NCI-H2029 (cell line): ENCODE measurements at places on chromosomes 7 and 10.

DNA sequence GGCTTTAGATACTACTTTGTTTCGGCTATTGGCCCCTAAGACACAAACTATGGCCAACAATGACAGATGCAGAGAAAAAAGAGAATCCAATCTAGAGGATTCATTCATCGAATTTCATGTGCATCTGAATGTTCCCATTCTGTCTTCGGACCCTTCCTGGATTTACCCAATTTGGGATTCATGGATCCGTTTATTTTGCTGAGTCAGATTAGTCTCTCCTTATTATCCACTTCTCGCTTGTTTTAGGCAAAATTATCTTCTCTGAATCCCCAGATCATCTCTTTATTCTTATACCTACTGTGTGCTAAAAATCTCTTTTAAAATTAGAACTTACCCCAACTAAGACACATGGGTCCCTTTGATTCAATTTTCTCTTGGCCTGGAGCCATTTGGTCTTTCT is 6.5 kb downstream of the TRPV6 start:
- DNase-seq, result no peak

DNA sequence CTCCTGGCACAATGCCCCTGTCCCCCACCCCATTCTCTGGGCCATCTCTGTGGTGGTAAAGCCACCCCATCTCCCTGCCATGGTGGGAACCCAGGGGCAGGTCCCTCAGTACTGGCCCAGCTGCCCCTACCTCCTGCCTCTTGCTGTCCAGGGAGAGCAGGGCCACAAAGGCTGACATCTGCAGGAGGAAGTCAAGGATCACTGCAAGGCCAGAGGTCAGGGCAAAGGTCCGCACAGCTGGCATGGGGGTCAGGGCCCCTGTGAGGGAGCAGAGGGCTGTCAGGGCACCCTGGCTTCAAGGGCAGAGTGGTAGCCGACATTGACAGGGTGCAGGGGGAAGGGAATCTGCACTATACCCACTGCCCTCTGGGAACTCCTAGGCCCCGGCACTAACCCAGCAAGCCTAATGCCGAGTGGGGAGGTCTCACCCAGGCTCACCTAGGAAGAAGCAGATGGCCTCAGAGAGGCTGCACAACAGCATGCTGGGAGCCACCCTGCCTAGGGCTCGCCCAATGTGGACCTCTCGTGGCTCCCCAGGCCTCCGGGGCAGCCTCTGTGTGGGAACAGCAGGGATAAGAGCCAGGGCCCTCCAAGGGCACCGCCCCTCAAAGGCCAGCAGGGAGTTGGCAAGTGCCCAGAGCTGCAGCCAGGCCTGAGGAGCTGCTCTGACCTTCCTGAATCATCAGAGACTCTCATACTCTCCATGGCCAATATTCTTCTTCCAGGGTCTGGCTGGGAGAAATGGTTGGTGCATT is 7.7 kb downstream of the NPC1L1 start:
- peak; percentile 62 for DNase-seq

DNA sequence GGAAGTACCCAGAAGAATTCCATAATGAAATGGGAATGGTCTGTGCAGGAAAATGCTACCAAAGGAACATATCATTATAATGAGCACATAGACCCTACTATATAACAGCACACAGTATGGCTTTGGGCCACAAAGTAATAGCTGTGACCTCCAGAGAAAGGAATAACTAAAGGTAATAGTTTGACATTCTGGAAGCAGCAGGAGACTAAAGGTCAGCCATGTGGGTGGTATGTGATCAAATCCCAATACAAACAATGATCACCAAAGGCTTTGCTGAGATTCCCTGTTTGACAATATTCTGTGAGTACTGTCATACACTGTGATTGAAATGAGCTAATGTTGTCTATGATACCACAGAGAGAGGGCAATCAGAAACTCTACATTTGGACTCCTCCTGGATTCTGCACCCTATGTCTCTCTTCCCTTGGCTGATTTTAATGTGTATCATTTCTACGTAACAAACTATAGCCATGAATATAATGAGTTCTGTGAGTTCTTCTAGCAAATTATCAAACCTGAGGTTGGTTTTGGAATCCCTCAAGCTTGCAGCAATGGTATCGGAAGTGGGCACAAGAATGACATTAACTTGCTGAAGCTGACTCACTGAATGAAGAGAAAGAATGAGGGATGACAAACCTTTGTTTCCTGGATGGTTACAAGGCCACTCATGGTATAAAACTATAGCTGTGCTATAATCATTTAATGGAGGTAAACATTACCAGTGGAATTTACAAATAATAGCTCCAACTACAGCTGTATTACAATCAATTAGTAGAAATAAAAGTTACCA is 99.6 kb downstream of the JMJD1C start:
- DNase-seq, result no peak

GRCh38 chr10:12902135-12902572 is 99.4 kb downstream of the CCDC3 start:
- peak; percentile 3 for DNase-seq

DNA sequence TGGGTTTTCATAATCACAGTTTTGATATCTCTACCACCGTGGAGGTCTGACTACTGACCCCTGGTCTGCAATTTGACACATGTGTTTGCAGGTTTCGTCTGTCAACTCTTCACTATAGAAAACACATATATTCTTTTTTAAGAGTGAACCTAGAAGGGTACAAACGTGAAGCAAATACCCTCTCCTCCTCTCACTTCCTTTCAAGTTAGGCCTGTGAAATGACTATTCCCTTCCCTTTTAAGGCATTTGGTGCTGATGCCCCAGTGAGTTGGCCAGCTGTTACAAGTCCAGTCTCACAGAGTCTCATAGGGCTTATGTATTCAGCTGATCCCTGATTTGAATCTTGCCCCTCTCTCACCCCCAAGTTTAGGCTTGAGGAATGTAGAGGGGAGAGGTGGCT is 742.0 kb upstream of the IGFBP3 start:
- no peak for DNase-seq

GRCh38 chr10:95730233-95730632 is 25.7 kb upstream of the ENTPD1 start:
- no peak for DNase-seq

- no peak for DNase-seq
Observed at GRCh38 chr7:30968294-30968693, 4.5 kb downstream of the GHRHR start.

- DNase-seq, result peak; percentile 51
Observed at GRCh38 chr7:6615723-6616555, 529 bp downstream of the ZNF853 start.

- no peak for DNase-seq
Observed at GRCh38 chr7:80654887-80655340, 16.5 kb downstream of the CD36 start.

GRCh38 chr10:122638106-122638505 is 61.5 kb downstream of the C10orf120 start:
- DNase-seq, result no peak

- no peak for DNase-seq
Observed at GRCh38 chr10:99534939-99535763, 2.4 kb downstream of the NKX2-3 start.

- no peak for DNase-seq
Observed at GRCh38 chr10:100894033-100894432, 18.7 kb upstream of the SLF2 start.

- peak; percentile 22 for DNase-seq
Observed at GRCh38 chr10:80453842-80454512, at the start of gene TSPAN14. TSS of gene TSPAN14 (plus strand) at chr10:80454310. CDS start at chr10:80489234, 34,924 bp downstream.

- DNase-seq, result no peak
Observed at GRCh38 chr7:84949501-84949900, 237.4 kb downstream of the SEMA3D start.
